Adipocyte (in vitro differentiated cells): ENCODE measurements at places on chromosomes 1 and 21.

GRCh38 chr1:188462837-188463236 lies 1634.1 kb downstream of the PLA2G4A start:
- DNase-seq: peak; percentile 35

DNA sequence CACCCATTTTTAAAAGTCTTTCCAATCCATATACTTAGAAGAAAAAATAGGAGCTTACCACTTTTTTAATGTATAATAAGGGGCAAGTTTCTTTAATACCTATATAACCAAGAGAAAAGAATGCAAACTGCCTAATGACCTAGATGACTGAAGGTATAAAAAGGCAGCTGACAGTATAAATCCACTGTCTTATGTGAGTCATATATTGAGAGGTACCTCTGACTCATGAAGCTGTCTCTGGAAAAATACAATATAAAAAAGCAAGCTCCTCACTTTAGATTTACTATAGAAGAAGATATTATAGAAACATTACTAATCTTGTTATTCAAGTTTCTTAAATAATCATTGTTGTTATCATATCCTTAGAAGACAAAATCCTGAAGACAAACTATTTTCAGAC lies 144.2 kb downstream of the VAV3 start:
- DNase-seq: no peak

- DNase-seq: peak; percentile 60
These were observed 392.3 kb upstream of the ADAMTS5 start for GRCh38 chr21:27359141-27359540.

DNA sequence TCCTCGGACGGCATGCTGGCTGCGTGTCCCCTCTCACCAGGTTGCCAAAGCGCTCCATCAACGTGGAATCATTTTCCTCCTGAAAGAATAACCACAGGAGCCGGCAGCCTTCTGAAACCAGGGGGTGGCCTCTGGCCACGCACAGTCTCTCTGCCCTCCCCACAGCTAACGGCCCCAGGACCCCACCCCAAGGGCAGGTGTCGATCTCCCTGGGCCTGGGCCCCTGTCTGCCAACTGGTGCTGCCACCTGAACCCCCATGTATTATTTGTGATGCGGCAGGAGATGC lies 46.1 kb downstream of the KCNAB2 start:
- DNase-seq: no peak

GRCh38 chr1:193799371-193799770 lies 613.0 kb upstream of the B3GALT2 start:
- no peak for DNase-seq

DNA sequence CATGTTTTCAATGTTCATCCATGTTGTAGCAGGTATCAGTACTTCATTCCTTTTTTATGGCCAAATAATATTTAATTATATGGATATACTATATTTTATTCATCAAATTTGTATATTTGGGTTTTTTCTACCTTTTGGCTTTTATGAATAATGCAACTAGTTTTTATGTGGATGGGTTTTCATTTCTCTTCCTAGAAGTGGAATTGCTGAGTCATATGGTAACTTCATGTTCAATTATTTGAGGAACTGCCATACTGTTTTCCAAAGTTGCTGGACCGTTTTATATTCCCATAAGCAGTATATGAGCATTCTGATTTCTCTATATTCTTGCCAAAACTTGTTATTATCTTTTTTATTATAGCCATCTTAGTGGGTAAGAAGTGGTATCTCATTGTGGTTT lies 16.0 kb downstream of the CFAP57 start:
- no peak for DNase-seq

DNA sequence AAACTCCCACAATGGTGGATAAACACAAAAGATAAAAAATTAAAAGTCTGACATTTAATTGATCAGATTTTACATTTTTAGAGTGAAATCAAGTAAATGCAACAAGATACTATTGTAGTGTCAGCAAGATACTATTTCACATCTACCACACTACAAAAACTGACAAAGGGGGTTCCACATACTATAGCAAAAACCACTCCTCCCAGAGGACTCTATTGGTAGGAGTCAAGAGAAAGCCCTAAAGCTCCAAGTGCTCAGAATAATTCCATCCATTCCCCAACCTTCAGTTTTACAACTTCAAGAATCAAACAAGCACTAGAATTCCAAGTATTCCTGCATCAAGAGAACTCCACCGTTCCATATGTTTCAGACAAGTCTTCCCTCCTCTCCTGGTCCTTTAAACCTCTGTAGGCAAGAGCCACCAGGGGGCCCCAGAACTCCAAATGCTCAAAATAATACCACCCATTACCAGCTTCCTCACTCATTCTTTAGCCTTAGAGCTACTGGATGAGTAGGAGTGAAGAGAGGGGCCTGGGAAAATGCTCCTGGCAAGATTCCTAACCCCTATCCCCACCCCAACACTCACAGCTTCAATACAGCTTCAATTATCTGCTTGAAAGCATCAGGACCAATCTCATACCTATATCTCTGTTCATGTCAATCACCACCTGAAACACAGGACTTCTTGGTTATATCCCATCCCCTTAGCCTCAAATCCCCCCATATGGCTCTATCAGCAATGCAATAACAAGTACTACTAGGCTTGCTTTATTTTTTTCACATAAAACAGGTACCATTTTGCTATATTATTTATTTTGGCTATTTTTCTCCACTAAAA lies 9.9 kb downstream of the TOR1AIP2 start:
- peak; percentile 78 for DNase-seq

GRCh38 chr21:29726044-29726443 lies 213.8 kb downstream of the GRIK1 start:
- DNase-seq: no peak

DNA sequence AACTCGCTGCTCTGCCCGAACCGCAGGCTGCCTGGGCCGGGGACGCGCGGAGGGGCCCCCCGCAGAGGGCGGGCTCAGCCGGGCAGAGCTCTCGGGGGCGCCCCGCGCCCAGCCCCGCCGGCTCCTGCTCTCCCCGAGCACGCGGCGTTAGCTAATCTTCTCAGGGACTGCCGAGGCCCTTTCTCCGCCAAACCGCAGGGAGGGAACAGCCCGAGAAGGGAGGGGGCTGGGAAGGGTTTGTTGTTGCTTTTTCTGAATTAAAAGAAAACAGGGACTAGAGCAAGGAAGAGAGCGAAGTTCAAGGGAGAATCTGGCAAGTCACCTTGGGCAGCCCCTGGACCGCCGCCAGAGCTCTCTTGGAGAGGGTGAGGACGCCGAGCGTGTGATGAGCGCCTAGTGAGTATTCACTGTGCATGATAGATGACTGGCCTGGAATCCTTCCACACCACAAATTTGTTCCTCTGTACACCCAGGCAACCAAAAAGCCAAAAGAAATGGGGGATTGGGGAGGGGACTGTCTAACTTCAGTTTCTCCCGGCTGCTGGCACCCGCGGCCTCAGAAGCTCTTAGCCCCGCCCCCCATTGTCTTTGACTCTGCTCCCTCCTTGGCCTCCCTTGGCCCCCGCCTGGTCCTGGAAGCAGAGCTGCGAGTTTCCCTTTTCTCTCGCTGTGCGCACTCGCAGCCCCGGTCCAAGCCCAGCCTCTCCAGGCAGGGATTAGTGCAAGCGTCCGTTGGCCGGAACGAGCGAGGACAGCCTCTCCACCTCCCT lies 19.7 kb upstream of the LMX1A start:
- DNase-seq: peak; percentile 77

GRCh38 chr1:108047085-108047484 lies 82.1 kb upstream of the VAV3 start:
- no peak for DNase-seq

DNA sequence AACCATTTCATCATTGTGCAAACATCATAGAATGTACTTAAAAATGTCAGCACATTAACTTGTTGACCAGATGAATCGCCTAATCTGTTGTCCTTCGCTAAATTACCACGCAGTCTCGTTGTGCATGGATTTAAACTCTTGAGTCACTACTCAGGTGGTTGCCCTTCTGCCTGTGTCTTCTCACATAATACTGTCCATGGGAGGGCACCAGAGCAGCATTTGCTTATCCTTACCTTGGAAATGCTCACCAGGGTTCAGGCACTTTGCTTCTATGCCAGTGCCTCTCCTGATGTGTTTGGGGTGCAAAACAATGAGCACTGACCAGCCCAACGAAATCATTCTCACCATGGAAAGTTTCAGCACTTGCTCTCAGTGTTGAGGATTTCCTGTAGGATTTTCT lies 559.9 kb downstream of the RWDD3 start:
- DNase-seq: no peak

DNA sequence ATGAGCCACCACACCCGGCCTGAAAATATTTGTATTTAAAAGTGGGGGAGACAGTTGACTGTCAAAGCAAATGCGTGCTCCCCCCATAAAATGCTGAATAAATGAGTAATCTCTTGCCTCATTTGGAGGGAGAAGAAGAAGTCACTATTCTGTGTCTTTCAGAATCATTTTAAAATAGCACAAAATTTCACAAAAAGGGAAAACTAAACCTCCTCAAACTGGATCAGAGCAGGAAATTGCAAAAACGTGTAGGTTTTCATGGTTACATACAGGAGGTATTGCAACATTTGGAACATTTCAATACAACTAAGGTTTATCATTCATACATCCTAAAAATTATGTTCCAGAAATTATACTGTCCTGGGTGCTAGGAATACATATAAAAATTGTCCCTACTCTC lies 13.6 kb downstream of the MTF1 start:
- peak; percentile 47 for DNase-seq

DNA sequence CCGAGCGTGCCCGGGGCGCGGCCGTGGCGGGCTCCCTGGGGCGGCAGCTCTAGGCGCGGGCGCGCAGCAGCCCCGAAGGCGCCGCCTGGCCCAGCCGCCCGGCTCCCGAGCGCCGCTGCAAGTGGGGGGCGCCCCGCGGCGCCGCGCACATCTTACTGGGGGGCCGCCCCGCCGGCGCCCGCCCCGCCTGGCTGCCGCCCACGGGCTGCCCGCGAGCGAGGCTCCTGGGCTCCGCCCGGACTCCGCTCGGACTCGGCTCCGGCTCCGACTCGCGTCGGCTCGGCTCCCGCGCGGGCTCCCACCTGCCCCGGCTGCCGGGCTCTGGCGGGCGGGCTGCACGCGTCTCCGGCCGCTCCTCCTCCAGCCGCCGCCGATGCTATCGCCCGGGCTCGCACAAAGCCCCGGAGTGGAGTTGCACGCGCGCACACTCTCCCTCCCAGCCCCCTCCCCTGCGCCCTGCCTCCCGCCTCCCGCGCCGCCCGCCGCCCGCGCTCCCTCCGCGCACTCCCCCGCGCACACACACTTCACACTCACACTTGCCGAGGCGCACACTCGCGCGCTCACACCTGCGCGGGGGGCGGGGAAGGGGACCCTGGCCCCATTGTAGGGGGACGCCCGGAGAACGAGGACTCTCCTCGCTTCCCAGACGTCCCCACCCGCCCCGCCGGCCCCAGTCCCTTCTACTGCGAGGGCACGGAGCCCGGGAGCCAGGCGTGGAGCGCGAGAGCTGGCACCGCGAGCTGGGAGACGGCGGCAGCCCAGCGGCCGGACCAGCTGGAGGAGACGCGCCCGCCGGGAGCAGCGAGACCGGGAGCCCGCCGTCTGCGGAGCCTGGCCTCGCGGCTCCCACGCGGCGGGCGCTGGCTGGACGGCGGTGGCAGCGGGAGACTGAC lies at the start of gene GRIK3:
Gene GRIK3 (minus strand): TSS at position 395 of the 893 bp plus-strand sequence. CDS start 407 bp downstream, outside the sequence.
- peak; percentile 7 for DNase-seq

DNA sequence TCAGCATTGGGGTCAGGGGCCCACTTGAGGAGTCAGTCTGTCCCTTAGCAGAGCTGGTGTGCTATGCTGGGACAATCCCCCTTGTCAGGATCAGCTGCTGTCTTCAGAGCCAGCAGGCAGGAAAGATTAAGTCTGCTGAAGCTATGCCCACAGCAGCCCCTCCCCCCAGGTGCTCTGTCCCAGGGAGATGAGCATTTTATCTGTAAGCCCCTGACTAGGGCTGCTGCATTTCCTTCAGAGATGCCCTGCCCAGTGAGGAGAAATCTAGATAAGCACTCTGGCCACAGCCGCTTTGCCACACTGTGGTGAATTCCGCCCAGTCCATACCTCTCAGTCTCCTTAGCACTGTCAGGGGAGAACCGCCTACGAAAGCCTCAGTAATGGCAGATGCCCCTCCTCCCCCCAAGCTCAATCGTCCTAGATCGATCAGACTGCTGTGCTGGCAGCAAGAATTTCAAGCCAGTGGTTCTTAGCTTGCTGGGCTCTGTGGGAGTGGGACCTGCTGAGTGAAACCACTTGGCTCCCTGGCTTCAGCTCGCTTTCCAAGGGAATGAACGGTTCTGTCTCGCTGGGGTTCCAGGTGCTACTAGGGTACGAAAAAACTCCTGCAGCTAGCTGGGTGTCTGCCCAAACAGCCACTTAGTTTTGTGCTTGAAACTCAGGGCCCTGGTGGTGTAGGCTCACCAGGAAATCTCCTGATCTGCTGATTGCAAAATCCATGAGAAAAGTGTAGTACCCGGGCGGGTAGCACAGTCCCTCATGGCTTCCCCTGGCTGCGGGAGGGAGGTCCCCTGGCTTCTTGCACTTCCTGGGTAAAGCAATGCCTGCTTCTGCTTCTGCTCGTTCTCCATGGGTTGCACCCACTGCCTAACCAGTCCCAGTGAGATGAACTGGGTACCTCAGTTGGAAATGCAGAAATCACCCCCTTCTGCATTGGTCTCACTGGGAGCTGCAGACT lies 25.1 kb upstream of the TP53BP2 start:
- peak; percentile 3 for DNase-seq

DNA sequence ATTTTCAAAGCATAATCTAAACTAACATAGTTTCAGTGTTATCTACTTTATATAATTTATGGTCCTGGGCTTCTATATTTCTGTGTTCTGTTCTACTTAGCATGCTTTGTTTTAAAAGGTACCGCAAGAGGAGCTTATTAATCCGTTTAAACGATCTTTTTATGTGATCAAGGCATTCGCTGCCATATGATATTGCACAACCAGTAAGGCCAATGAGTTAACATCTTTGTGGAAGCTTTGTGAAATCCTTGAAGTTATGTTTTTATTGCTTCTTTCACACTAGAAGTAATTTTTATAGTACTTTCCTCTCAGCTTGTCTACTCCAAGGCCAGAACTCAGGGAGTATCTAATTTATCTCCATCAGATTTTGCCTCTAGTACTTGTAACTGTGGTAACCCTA lies 8.9 kb downstream of the LRRC8C start:
- DNase-seq: no peak

DNA sequence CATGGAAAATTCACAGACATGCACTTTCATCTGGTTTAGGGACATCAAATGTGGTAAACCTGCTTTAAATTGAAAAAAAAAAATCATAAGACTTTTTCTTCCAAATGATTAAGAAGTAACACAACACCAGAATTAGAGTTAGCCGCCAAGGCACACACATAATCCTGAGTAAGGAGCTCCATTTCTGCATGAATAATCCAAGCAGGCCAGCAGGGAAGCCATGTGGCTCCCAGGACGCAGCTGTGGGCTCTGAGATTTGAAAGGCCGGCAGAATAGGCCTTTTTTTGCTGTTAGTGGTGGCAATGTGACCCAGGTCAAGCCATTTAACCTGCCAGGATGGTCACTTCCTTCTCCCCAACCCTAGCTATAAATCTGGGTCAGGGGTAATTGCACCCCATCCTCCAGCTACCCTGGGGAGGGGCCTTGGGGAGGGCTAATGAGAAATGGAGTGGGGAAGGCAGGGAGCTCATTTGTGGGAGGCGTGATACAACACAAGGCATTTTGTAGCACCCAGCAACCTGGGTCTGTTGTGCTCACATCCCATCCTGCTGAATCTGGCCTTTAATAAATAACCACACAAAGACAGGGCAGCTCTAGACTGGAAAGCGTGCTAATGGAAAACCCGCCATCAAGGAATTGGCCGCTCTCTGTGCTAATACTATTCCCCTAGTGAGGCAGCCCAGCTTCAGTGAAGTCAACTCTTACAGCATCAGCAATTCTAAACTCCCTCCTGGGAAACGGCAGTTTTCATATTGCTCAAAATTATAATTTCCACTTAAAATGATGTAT lies 178.5 kb downstream of the RHOU start:
- no peak for DNase-seq

- DNase-seq: peak; percentile 57
These were observed 116.9 kb downstream of the TGFBR3 start for GRCh38 chr1:91768786-91769725.
